Right ventricle myocardium inferior (tissue), 1 donor: ENCODE measurements at places on chromosomes 7 and 10. TPM values are rescaled to one million over a fixed set of nuclear protein-coding genes. Genes with fewer than 3 reads are reported as not detected.

The SLC26A4 gene
- total RNA-seq: 0.27 TPM

- no peak for DNase-seq
Observed at GRCh38 chr10:48634984-48635557, 30.2 kb upstream of the ARHGAP22 start.

DNA sequence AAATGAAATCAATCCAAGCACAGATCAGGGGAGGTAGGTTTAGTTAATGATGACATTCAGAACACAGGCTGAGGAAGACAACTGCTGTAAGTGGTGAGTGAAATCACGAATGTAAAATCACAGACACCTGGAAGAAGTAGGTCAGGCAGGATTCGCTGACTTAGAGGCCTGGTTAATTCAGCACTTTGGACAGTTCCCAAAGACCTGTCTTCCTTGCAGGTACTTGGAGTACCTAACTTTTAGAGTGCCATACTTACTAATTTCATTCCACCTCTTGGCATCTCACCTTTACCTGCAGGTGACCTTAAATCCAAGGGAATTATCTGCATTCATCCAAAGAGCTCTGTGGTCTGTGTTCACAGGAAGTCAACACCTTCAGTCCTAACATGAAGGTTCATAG is 822.3 kb downstream of the PHTF2 start:
- no peak for DNase-seq

DNA sequence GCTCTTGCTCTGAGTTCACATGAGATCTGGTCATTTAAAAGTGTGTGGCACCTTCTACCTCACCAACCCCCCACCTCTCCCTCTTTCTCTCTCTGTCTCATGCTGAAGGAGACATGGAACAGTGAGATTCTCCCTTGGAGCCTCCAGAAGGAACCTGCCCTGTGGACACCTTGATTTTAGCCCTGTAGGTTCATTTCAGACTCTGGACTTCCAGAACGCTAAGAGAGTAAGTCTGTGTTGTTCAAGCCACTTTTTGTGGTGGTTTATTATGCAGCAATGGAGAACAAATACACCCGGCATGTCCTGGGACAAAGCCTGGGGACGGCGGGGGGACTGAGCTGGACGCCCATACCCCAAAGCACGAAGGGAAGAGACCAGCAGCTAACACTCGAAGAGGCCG is 20.7 kb upstream of the GIMAP8 start:
- no peak for DNase-seq

- no peak for DNase-seq
Observed at GRCh38 chr7:5689118-5689517, 92.3 kb downstream of the RNF216 start.

DNA sequence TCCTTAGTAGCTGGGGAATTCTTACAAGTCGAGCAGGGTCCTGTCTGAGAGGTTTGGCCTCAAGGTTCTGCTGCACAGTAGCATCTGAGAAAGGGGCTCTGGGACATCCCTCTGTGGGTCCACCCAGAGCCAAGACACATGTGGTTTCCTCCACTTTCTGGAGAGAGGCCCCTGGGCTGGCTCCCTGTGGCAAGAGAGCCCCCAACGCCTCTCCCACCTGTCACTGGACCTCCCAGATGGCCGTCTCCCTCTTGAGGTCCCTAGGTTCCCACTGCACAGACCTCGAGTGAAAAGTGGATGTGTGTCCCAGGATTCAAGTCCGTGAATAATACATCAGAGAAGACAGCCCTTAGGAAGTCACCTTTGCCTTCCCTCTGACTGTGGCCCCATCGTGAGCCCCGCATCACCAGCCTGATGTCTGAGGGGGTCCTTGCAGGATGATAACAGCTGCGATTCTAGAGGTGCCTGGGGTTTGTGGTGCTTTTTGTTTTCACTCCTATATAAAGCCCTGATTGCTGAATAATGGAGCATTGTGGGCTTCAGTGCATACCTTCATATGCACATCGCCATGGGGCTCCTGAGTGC is 319.0 kb downstream of the GLRX3 start:
- DNase-seq: no peak
